Gastrocnemius medialis (tissue), 4 donors: ENCODE measurements at places on chromosomes 3 and 15. TPM values are rescaled to one million over a fixed set of nuclear protein-coding genes. Genes with fewer than 3 reads are reported as not detected.

Gene TNFAIP8L3
- total RNA-seq: 0.75 TPM

Gene PARP15
- not detected for total RNA-seq

Gene GRK7
- total RNA-seq: 0.27 TPM

Gene TJP1
- 42.3 TPM for total RNA-seq

Gene BNC1
- total RNA-seq: 0.10 TPM

Gene TPM1
- 1,383 TPM for total RNA-seq

Gene KCNMB3
- total RNA-seq: 0.29 TPM

Gene PRRT3
- total RNA-seq: 2.9 TPM

Gene SPINK8
- total RNA-seq: not detected

Gene CLDN16
- not detected for total RNA-seq

Gene KLF15
- 94.5 TPM for total RNA-seq

Gene COL7A1
- total RNA-seq: 1.2 TPM
